ENCODE measurements at places on chromosomes 2 and 18.

GRCh38 chr2:48017136-48017535 is 110.8 kb upstream of the FBXO11 start:
- DNase-seq, result no peak

- DNase-seq, result peak; percentile 76
Observed at GRCh38 chr2:97697252-97698235, 15.8 kb upstream of the ZAP70 start.

DNA sequence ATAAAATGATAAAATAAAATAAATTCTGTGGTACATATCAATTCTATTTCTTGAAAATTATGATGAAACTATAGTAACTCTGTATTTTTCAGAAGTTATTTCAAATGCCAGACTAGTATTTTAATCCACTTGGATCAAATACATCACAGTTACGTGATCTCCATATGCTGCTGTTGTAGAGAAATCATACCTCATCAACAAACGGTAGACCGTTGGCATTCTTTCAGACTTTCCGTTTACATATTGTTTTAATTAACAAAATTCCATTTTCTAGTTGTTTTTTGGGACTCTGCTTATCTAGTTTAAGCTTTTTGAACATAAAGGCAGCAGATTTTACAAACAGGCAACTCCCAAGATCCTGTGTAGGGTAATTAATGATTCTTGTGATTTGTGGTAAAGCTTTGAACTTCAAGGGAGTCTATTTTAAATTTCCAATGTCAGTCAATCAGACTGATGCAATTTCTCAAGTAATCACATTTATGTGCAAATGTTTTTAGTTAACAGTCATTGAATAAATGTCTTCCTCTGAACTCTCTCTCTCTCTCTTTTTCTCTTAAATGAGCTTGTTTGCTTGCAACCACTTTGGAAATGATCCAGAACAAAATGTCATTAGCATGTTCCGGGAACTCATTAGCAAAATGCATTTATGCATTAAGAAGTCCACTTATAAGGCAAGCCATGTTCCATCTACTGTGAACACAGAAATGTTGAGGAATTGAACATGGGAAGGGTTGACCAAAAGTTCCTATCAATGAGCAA is 31.8 kb downstream of the NYAP2 start:
- DNase-seq, result no peak

DNA sequence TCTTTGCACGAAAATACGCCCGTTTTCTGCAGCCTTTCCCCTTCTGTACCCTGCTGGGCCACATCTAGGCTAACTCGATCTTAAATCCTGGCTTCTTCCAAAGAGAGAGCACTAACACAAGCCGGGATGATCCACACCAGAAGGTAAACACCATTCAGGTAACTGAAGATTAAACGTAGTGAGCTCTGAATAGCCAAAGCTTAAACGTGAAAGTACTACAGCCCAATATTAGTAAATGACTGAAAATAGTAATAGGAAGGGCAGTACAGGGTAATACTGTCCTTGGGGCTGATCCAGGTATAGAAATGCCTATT is 422 bp upstream of the MRPL53 start:
- DNase-seq, result no peak

DNA sequence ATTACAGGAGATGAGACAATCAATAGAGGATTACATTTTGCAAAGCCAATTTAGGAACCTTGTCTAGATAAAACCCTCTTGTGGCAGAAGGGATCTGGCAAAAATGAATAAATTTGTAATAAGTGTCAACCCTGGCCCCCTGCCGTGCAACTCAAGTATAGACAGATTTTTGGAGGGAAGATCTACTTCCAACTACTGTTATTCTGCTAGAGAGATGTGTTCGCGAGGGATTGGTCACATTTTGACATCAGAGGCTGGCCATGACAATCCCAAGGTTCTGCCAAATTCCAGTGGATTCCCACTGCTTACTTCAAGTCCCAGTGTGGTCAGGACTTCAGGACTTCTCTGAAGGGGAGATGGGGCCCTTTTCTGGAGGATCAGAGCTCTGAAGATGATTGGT is 192.6 kb downstream of the SH3RF3 start:
- peak; percentile 55 for DNase-seq

- DNase-seq, result peak; percentile 34
Observed at GRCh38 chr2:174158003-174158402, 90.3 kb downstream of the OLA1 start.

GRCh38 chr2:69619725-69620124 is 23.8 kb downstream of the AAK1 start:
- no peak for DNase-seq

DNA sequence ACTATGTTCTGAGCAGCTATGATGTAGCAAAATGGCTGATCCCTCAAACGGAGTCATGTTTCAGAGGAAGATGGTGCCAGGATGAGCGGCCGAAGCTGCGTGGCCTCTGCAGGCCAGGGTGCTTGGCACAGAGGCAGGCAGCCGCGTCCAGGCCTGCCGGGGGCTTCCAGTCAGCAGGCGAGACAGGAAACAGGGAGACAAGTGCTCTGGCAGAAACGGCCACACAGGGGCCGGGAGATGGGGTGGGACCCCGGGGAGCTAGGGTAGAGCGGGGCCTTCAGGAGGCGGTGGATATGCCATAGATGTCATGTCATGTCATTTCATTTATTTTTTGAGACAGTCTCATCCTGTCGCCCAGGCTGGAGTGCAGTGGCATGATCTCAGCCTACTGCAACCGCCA is 50.7 kb downstream of the EIPR1 start:
- no peak for DNase-seq

- no peak for DNase-seq
Observed at GRCh38 chr18:63987743-63988142, 17.9 kb downstream of the SERPINB8 start.

GRCh38 chr2:240449764-240450531 is 14.5 kb downstream of the GPC1 start:
- DNase-seq, result no peak

DNA sequence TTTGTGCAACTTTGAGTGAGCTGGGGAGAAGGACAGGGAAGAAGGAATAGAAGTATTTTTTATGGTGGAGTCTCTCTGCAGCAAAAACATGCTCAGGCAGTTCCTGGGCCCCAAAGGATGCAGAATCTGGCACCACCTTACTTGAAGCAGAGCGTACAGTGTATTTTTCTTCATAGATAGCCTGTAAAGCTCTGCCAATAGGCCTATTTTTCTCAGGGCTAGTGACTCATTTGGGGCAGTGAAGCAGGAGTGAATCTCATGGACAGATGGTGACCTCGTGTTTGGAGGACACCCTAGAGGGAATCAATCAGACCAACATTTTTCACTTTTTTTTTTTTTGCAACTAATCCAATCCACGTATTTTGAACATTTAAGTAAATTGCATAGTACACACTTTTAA is 268.1 kb upstream of the CXCR4 start:
- DNase-seq, result no peak

DNA sequence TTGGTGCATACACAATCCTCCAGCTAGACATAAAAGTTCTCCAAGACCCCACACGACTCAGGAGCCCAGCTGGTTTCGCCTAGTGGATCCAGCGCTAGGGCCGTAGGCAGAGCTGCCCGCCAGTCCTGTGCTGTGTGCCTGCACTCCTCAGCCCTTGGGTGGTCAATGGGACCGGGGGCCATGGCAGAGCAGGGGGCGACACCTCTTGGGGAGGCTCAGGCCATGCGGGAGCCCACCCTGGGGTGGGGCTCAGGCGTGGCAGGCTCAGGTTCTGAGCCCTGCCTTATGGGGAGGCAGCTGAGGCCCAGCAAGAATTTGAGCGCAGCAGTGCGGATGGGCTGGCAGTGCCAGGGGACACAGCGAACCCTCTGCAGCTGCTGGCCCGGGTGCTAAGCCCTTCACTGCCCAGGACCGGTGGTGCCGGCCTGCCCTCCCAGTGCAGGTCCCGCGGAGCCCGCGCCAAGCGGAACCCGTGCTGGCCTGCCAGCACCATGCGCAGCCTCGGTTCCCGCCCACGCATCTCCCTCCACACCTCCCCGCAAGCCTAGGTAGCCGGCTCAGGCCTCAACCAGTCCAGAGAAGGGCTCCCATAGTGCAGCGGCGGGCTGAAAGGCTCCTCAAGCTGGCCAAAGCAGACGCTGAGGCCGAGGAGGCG is 1566.6 kb upstream of the SLC39A10 start:
- DNase-seq, result no peak

DNA sequence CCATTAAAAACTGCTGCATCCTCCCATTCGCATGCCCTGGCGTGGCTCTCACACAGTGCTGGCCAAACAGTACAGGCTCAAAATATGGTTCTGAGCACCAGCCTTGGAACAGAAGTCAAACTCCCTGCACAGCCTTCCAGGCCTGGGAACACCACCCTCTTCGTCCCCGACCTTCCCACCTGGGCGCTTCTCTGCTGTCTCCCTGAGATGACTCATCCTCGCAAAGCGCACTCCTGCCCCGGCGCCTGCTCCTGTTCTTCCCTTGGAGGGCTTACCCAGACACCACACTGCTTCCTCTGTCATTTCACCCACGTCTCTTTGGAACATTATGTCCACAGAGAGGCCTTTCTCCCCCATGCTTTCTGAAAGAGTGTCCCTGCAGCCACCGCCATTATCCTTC is 172.7 kb downstream of the L3MBTL4 start:
- DNase-seq, result no peak

- peak; percentile 10 for DNase-seq
Observed at GRCh38 chr2:25286025-25286400, 55.7 kb downstream of the DNMT3A start.

- DNase-seq, result no peak
Observed at GRCh38 chr2:189830510-189830909, 46.3 kb downstream of the PMS1 start.

DNA sequence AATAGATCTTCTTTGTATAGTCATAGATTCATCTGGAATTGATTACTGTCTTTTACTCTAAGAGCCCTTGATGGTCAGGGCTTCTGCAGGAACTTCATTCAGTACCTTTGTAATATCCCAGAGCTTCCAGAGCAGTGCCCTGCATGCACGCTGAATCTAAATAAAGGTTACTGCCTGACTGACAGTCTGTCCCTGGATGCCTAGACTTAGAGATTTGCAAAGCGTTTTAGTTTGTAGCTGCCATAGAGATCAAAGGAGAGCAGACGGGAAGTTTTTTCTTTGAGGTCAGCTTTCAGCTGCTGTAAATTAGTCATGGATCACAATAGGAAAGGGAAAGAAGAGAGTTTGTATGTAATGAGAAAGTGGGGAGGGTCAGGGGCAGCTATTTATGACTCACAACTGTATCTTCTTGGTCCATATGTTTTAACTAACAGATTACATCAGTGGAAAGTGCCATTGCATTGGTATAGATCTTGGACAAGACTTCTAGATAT is 45.2 kb upstream of the NYAP2 start:
- DNase-seq, result peak; percentile 68

GRCh38 chr2:174631009-174631981 is 33.7 kb upstream of the WIPF1 start:
- DNase-seq, result peak; percentile 91

DNA sequence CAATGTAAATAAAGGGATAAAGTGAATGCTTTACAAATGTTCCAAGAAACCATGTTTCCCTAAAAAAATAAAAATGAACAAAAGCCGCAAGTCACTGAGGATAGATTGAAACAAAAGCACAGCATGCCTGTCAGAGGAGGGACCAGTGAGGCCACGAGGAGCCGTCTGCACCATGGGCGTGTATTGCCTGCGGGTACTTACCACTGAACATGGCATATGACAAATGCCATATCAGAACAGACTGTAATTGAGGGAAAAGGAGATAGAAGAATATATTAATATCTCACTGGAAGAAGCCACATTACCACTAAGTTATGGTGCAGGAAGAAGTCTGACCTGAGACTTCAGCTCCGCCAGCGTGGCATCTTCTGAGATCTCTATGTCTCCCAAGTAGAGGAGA is 75.8 kb downstream of the USP40 start:
- DNase-seq, result no peak

GRCh38 chr2:148259674-148260073 is 238.8 kb downstream of the MBD5 start:
- no peak for DNase-seq

GRCh38 chr18:77129150-77129551 is 3.4 kb downstream of the MBP start:
- DNase-seq, result peak; percentile 74

GRCh38 chr18:22422909-22423548 is 5.3 kb upstream of the CTAGE1 start:
- peak; percentile 76 for DNase-seq

DNA sequence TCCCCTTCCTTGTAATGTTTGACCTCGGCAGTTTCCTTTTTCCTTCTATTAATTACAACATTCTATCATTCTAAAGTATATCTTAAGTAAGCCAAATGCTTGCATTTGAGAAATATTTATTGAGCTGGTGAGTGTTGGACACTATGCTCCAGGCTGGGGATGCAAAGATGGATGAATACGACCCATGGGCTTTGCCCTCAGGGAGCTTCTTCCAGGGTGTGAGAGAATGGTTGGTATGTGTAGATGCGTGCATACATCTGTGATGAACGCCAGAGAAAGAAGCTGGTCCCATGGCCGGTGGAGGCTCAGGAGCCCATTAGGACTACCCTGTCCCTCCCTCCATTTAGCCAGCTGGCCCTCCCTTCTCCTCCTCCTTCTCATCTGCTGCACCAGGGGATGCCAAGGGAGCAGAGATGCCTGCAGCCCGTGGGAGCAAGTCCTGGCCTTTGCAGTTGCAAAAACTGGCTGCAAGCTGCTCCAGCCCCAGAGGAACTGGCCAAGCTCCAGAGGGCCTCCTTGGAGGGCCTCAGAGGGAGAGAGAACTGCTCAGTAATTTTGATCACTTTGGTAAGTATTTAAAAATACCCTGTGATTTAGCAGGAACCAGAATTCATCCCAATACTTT is 65.7 kb upstream of the FOSL2 start:
- peak; percentile 61 for DNase-seq

- DNase-seq, result peak; percentile 57
Observed at GRCh38 chr2:100893392-100894104, 73.6 kb downstream of the NPAS2 start.

Data from fibroblast of skin of scalp (primary cell).